ENCODE measurements at places on chromosomes 5 and 9.

DNA sequence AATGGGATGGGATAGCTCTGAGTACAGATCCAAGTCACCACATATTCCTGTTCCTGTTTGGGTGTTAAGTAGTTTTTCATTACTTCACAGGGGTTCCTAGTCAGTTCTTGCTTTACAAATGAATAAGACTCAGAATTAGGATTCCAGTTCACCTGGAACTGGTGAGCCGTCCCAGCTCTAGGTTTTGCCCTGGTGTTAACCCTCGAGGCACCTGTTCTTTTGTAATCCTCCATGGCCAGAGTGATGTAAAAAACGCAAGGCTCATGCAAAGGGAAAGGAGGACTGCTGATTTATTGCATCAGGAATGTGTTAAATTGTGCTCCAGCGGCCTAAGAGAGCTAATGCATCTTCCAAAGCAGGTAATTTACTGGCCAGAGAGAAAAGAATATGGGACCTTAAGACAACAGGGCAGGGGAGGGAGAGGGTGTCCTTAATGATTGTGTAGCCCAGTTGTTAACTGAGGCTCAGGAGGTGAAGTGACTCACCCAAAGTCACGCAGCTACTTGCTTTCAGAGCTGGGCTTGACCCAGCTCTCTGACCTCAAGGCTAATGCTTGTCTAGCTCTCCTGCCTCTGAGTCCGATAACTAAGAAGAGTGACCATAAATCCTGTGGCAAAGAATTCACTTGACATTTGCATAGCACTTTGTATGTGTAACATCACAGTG is 70.5 kb downstream of the DMRT2 start:
- DNase-seq = no peak

GRCh38 chr9:98568234-98568908 is 140.4 kb downstream of the GABBR2 start:
- DNase-seq = no peak

GRCh38 chr9:4489919-4490704 is at the start of gene SLC1A1:
SLC1A1 (plus strand) TSS chr9:4490468; CDS start chr9:4490680, 212 bp downstream.
- DNase-seq = no peak

- no peak for DNase-seq
These were observed 37.4 kb downstream of the MVB12B start for GRCh38 chr9:126363847-126364671.

Measured in activated naive CD8-positive, alpha-beta T cell treated with anti-CD3 and anti-CD28 coated beads, Interleukin-2, amount 50 U/mL, for 16 hours (primary cell).